ENCODE measurements at places on chromosomes 12 and 14. TPM values are rescaled to one million over a fixed set of nuclear protein-coding genes. Genes with fewer than 3 reads are reported as not detected.

The SLC35F4 gene
- not detected for total RNA-seq

DNA sequence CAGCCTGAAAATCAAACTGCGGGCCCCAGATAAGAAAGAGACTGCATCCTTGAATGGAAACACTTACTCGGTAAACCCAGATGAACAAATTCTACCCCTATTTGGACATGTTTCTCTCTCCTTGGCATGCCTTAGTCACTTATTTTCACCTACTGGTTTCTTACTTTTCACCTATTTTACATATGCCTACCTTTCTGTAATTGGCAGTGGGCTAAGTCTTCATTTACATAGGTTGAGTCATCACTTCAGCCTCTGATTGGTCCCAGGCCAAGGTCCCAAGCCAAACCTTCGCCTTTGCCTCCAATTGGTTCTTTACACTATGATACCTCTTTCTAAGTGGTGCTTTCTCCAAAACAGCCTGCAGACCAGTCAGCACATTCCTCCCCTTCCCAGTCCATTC lies 111.3 kb downstream of the DYRK2 start:
- peaks cover 2% of the 10 kb centered on the region for H3K36me3 ChIP-seq
- H3K27ac ChIP-seq: no peak overlapping the region
- no peak for DNase-seq
- H3K4me3 ChIP-seq: no peak overlapping the region
- H3K4me1 ChIP-seq: peaks cover 4% of the 10 kb centered on the region
- no peaks in the 10 kb centered on the region for H3K27me3 ChIP-seq

GRCh38 chr14:50121486-50121885 lies 5.1 kb upstream of the VCPKMT start:
- DNase-seq: no peak
- H3K36me3 ChIP-seq: peaks cover 19% of the 10 kb centered on the region
- H3K27me3 ChIP-seq: no peaks in the 10 kb centered on the region

The IPO4 gene
- 32.2 TPM for total RNA-seq

DNA sequence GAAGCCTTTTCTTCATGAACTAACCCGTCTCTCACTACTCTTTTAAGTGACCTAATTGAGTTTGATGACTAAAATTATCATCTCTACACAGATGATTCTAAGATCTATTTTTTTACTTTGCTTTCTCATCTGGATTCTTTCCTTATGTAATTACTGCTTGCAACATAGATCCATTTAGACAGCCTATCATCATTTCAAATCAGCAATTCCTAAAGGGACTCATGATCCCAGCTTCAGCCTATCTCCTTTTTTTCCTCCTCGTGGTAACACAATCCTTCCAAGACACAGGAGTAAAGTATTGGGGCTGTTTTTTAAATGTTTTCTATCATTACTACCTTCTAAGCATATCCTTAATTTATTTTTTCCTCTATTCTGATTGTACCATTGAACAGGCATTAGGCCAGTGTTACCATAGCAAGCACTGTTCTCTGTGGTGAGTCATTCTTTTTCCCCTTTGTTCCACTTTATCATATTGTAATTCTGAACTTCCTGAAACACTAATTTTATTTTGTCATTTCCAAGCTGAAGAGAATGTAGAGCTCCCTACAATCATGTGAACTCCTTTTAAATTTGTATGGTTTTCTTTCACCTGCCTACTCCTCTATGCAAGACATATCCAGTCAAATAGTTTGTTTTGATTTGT lies 190.4 kb upstream of the FAR2 start:
- H3K4me1 ChIP-seq: no peaks in the 10 kb centered on the region
- H3K27ac ChIP-seq: no peak overlapping the region
- no peaks in the 10 kb centered on the region for H3K36me3 ChIP-seq
- no peak for DNase-seq

DNA sequence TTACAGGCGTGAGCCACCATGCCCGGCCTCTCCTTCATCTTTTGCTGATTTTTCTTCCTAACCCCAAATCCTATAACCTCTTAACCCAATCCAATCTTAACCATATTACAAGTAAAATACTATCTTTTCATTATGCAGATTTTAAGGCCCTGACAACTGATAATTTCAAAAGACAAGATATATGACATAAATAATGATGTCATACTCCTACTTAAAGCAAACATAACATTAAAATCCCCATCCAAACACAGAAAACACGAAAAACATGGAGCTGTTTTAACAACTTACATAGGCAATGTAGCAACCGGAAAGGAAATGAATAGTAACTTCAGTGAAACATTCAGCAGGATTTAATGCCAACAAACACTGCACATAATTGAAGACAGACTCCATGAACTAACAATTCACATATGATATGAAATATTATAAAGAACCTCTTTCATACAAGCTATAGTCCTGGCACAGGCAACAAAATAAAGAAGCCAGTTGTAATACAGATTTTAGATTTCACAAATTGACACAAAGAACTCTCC lies 21.5 kb downstream of the USP44 start:
- H3K36me3 ChIP-seq: peaks cover 17% of the 10 kb centered on the region
- H3K27me3 ChIP-seq: no peaks in the 10 kb centered on the region
- H3K4me1 ChIP-seq: peaks cover 10% of the 10 kb centered on the region

DNA sequence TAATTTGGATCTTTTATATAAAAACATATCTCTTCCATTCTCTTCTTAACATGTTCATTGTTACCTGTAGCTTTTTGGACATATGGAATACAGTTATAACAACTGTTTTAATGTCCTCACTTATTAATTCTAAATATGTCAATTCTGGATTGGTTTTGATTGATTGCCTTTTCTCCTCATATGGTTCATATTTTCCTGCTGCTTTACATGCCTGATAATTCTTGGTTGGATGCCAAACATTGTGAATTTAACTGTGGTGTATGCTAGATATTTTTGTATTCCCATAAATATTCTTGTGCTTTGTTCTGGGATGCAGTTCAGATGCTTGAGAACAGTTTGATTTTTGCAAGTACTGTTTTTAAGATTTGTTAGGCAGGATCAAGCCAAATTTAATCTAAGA lies 10.8 kb downstream of the C14orf132 start:
- no peak overlapping the region for H3K27ac ChIP-seq
- no peaks in the 10 kb centered on the region for H3K36me3 ChIP-seq
- H3K27me3 ChIP-seq: peaks cover 3% of the 10 kb centered on the region
- no peak overlapping the region for H3K4me3 ChIP-seq
- H3K4me1 ChIP-seq: no peaks in the 10 kb centered on the region

GRCh38 chr12:26514364-26514763 lies 318.6 kb downstream of the ITPR2 start:
- H3K4me3 ChIP-seq: no peak overlapping the region
- H3K27me3 ChIP-seq: no peaks in the 10 kb centered on the region
- H3K4me1 ChIP-seq: no peaks in the 10 kb centered on the region
- H3K36me3 ChIP-seq: peaks cover 12% of the 10 kb centered on the region
- DNase-seq: no peak

- H3K4me3 ChIP-seq: no peak overlapping the region
- H3K36me3 ChIP-seq: no peaks in the 10 kb centered on the region
- DNase-seq: no peak
- no peak overlapping the region for H3K27ac ChIP-seq
- H3K27me3 ChIP-seq: peaks cover 28% of the 10 kb centered on the region
Measured at GRCh38 chr12:6695313-6696045, 5.1 kb downstream of the PIANP start.

DNA sequence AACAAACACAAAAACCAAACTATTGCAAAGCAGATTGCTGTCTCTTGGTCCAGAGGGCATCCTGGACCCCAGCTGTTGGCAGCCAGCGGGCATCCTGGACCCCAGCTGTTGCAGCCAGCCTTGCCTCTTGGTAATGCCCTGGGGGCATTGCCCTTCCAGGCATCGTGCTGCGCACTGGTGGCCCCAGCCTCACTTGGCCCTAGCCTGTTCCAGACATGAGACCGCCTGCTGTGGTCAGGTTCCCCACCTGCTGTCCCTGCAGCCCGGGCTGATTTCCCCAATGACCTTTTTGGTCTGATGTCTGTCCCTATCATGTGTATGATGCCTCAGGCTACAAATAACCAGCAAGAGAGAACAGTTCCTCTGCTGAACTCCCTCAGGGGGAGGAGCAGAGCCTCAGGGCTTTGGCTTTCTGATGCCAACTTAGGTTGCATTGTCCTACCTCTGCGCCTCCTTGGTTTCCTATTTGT lies 20.8 kb downstream of the MLXIP start:
- H3K27ac ChIP-seq: peak overlapping the region; percentile 85
- peak overlapping the region; percentile 79 for H3K4me3 ChIP-seq
- peaks cover 45% of the 10 kb centered on the region for H3K4me1 ChIP-seq
- H3K36me3 ChIP-seq: peaks cover 7% of the 10 kb centered on the region
- DNase-seq: no peak
- H3K27me3 ChIP-seq: no peaks in the 10 kb centered on the region

DNA sequence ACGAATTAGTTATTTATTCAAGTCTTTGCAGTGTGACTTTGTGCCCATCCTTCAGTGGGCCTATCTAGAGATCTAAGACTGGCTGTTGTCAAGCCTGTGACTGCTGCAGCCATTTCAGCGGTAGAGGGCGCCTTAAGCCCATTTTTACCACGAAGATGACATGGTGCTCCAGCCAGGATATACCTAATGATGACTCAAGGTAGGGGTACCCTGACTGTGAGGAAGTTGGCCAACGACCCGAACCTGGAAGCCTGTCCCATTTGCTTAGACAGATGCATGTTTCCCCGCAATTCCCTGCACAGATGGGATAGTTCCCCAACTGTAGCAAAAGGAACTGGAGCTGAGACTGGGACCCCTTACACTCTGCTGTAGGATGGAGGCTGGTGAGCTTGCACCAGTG lies 41.3 kb downstream of the RAB3IP start:
- H3K27me3 ChIP-seq: no peaks in the 10 kb centered on the region
- no peak for DNase-seq
- no peak overlapping the region for H3K4me3 ChIP-seq

- peak; percentile 19 for DNase-seq
- no peaks in the 10 kb centered on the region for H3K36me3 ChIP-seq
- no peaks in the 10 kb centered on the region for H3K4me1 ChIP-seq
- no peak overlapping the region for H3K4me3 ChIP-seq
Measured at GRCh38 chr14:104247336-104248202, 109.2 kb downstream of the KIF26A start.

DNA sequence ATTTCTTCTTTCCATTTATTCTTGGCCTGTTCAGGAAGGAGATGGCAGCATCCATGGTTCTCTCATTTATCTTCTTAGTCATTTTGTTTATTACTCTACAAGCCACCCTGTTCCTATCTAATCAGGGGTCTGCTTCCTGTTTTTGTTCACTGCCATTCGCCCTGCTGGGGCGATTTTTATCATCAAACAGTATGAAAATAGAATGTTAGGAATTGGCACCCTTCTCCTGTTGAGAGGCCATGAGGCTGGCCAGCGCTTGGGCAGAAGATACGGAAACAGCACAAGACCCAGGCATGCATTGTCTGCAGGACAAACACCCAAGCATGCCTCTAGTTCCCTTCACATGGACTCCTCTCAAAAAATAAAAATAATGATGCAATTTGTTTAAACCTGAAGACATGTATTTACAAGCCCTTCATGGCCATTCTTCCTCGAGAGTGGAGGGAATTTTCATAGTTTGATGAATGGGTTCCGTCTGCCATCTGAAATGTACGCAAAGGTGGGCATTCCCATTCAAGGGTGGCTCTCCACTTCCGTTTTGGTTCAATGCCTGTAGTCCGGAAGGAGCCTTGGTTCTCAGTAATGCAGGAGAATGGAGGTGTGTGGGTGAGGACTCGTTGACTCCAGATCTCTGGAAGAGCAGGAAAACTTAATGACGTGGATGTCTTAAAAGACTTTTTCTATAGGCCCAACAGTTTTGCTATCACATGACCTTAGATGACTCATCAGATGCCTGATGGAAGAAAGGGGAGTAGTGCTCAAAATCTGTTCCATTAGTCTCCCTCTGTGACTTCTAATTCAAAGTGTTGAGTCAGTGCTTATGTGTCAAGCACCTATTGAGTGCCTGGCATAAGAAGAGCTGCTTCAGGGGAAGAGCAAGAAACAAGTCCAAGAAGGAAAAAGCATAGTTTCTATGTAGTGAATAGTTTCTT lies 252.4 kb upstream of the TBX3 start:
- H3K4me3 ChIP-seq: no peak overlapping the region
- no peaks in the 10 kb centered on the region for H3K36me3 ChIP-seq
- no peak overlapping the region for H3K27ac ChIP-seq
- DNase-seq: no peak
- H3K27me3 ChIP-seq: no peaks in the 10 kb centered on the region

- no peaks in the 10 kb centered on the region for H3K4me1 ChIP-seq
- no peak for DNase-seq
- H3K27ac ChIP-seq: no peak overlapping the region
Measured at GRCh38 chr14:58788655-58789503, 151.1 kb downstream of the DACT1 start.

GRCh38 chr14:64636208-64636979 lies 67.8 kb upstream of the PLEKHG3 start:
- H3K4me3 ChIP-seq: no peak overlapping the region
- no peaks in the 10 kb centered on the region for H3K36me3 ChIP-seq
- H3K4me1 ChIP-seq: peaks cover 5% of the 10 kb centered on the region
- peaks cover 16% of the 10 kb centered on the region for H3K27me3 ChIP-seq

GRCh38 chr12:62603811-62604098 lies 137.1 kb downstream of the MON2 start:
- DNase-seq: no peak
- H3K36me3 ChIP-seq: peaks cover 13% of the 10 kb centered on the region
- peak overlapping the region; percentile 89 for H3K27ac ChIP-seq
- peaks cover 29% of the 10 kb centered on the region for H3K4me1 ChIP-seq

- no peak for DNase-seq
- no peaks in the 10 kb centered on the region for H3K36me3 ChIP-seq
Measured at GRCh38 chr14:62133776-62134550, 371.7 kb downstream of the SNAPC1 start.

- H3K4me1 ChIP-seq: peaks cover 41% of the 10 kb centered on the region
- peak overlapping the region; percentile 57 for H3K27ac ChIP-seq
- peak overlapping the region; percentile 73 for H3K4me3 ChIP-seq
- peaks cover 32% of the 10 kb centered on the region for H3K36me3 ChIP-seq
Measured at GRCh38 chr12:27534765-27535161, 10.8 kb downstream of the PPFIBP1 start.

DNA sequence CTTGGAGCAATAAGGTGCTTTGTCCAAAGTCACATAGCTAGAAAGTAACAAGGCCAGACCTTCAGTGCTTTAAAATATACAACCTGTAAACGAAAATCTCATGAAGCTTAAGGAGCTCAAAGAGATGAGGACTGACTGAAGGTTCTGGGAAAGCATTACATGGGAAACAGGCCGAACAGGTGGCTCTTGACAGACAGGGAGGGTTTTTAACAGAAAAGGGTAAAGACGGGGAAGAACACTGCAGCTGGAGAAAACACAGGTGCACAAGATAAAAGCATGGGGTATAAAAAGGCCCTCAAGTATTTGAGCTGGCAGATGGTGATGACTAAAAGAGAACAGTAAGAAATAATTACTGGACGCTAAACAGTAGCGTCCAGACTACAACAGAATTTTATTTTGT lies 257.2 kb downstream of the NELL2 start:
- H3K4me1 ChIP-seq: no peaks in the 10 kb centered on the region
- peaks cover 4% of the 10 kb centered on the region for H3K36me3 ChIP-seq
- no peak overlapping the region for H3K27ac ChIP-seq
- H3K4me3 ChIP-seq: no peak overlapping the region
- no peak for DNase-seq

GRCh38 chr12:3632754-3633153 lies 120.2 kb downstream of the CRACR2A start:
- no peak for DNase-seq
- peaks cover 19% of the 10 kb centered on the region for H3K36me3 ChIP-seq
- H3K27me3 ChIP-seq: no peaks in the 10 kb centered on the region
- H3K27ac ChIP-seq: peak overlapping the region; percentile 91
